ENCODE measurements at places on chromosomes 11 and 22.

GRCh38 chr11:67286621-67287333 is 2.3 kb upstream of the ANKRD13D start:
- no peak for DNase-seq

DNA sequence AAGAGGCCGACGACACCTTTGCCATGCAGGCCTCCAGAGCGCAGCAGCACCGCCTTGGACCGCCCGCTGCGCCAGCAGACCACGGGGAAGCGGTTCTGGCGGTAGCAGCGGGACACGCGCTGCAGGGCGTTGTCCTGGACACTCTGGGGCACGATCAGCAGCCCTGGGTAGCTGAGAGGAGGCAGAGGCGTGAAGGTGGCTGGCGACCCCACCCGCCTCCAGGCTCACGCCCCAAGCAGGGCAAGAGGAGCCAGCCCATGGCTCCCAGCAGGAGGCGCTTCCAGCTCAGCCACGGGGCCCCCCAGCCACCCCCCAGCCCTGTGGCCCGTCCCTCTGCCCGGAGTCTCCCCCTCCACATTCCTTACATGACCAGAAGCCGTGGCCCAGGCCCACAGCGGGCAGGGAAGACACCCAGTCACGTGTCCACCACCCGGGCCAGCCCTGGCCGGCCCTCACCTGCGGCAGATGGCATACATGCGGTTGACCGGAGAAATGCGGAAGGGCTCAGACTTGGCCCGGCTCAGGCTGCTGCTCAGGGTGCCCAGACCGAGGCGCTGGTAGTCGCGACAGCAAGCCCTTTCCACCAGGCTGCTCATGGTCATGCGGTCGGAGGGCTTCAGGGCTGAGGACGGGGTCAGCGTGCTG is 15.2 kb downstream of the SBF1 start:
- DNase-seq: no peak

DNA sequence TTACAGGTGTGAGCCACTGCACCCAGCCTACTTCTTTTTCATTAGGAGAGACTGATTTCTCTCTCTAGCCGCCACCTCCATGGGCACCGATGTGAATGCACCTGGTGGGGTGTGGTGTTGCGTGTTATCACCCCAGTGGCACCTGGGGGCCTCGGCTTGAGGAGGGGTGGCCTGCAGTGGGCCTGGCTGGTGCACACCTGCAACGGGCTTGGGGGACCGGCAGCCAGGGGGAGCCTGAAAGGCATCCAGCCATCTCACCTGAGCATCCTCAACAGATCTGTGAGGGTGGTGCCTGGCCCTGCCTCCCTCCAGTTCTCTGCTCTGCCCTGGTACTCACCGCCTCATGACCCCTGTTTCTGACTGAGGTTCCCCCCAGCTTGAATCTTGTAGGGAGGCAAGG is 108.9 kb downstream of the ARHGAP8 start:
- no peak for DNase-seq

DNA sequence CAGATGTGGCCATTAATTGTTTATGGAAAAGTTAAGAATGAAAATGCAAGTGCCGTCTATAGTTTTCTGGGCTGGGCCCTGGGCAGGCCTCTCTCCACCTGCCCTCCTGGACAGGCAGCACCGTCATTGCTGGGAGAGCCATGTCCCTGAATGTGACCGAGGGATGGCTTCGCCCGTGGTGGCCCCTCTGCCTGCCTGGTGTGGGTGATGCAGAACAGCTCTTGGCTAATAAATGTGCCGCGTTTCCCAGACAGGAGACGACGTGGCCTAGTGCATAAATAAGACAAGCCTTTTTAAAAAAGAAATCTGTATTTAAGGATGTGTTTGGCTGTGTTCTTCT is 407.3 kb downstream of the TBC1D22A start:
- DNase-seq: no peak

DNA sequence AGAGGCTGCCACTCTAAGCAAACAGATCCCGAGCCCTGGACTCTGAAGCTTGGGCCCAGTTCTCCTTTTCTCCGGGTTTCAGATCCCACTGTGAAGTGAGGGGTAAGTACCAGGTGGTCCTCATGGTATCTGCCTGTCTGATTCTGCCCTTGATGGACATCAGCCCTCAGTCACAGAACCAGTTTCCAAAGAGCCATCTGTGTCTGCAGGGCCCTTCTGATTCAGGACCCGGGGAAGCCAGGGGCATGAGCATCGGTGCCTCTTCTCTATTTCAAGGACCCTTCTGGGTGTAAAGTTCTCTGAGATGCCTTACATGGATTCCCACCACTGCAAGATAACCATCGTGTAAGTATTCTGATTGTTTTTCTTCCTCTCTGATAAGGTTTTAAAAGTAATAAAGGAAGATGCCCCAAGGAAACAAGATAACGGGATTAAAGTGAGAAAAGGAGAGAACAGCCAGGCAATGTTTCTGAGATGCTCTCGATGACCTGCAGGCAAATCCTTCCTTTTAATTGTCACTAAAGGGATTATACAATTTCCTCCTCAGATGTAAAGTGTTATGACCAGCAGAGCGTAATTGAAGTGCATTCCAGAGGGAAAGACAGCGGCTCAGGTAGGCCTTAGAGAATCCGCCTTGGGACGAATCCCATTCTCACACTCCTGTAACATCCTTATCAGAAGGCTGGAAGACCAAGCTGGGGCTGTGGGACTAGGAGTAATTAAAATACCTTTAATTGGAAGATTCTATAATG is 924.3 kb downstream of the TBC1D22A start:
- peak; percentile 17 for DNase-seq

DNA sequence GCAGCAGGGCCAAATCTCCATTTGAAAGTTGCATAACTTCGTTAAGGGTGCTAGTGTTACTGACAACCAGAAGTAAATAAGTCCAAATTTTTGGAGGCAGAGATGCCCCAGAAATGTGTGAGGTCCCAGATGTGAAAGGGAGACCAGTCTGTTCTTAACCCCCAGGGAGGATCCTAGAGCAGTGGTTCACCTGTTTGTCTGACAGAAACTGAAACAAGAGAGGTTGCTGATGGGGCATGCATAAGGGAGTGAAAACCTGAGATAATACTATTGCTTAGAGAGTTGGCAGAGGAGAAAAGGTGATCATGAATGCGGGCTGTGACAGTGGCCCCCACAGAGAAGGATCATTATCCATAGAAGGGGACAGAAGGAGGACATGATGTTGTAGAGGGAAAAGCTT is 3.8 kb downstream of the CBLIF start:
- DNase-seq: no peak

GRCh38 chr11:90355200-90355599 is 132.4 kb upstream of the CHORDC1 start:
- no peak for DNase-seq

DNA sequence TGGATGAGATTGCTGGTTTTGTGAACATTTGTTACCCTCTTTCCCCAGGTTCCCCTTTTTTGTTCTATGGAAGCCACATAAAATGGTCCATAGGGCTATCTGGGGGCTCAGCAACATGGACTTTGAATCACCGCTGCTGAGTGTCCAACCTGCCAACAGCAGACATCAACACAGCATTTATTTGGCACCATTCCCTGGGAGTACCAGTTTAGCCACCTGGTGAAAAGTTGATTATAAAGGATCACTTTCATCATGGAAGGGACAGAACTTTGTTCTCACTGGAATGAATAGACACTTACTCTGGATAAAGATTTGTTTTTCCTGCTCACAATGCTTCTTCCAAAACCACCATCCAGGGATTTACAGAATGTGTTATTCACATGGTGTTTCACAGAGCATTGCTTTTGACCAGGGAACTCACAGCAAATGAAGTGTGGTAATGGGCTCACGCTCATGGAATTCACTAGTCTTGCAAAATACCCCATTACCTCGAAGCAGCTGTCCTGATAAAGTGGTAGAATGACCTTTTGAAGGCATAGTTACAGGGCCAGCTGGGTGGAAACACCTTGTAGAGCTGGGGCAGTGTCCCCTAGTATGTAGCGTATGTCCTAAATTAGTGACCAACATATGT is 43.9 kb downstream of the ADM start:
- no peak for DNase-seq

DNA sequence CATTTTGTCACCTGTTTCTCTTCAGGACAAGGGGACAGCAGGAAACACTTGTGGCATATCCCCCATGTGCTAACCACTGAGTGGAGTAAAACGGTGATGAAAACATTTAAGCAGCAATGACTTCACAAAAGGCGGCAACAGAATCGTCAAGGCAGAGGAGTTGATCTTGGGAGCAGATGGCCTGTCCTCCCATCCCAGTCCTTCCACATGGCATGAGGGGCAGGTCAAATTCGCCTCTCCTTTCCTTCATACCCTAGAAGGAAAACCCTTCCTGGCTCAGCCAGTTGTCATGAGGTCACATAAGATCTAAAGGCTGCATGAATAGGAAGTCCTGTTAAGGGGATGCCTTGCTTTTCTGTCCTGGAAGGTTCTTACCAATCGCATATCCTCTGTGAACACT is 169.1 kb downstream of the MAML2 start:
- no peak for DNase-seq

GRCh38 chr22:38271927-38272372 is 860 bp downstream of the TMEM184B start:
- no peak for DNase-seq

DNA sequence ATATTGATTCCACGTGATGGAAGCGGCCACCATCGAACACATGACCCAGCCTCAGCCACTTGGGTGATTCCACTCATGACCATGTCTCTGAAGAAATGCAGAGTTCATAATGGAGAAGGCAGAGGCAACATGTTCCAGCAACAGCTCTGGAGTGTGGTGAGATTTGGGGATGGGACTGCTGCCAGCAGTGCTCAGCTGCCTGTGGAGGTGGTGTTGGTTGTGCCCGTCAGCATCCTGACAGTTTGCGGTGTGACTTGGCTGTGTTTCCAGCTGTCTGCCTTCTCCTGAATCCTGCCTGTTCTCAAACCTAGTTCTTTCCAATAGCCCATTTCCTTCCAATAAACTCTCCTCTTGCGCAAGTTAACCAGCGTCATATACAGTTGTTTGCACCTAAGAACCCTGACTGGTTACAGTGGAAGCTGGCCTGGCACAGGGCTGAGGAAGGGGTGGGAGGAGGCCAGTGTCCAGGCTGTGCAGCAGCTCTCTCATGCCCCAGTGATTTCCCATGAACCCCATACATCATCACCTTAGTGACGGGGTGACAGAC is 22.0 kb upstream of the OR8B8 start:
- no peak for DNase-seq
